Transverse colon (tissue), 4 donors: ENCODE measurements at places on chromosomes 2 and 18. TPM values are rescaled to one million over a fixed set of nuclear protein-coding genes. Genes with fewer than 3 reads are reported as not detected.
A peak's percentile ranks its signal among the peaks of the same experiment; 100 is the strongest.

The PLB1 gene
- 4.2 TPM for total RNA-seq

The DIPK1C gene
- total RNA-seq = not detected

The GKN1 gene
- not detected for total RNA-seq

- no peaks in the 10 kb centered on the region for H3K36me3 ChIP-seq
- H3K27ac ChIP-seq = peak overlapping the region; percentile 92
- H3K27me3 ChIP-seq = no peaks in the 10 kb centered on the region
- peak; percentile 28 for DNase-seq
- H3K4me1 ChIP-seq = peaks cover 29% of the 10 kb centered on the region
- peak overlapping the region; percentile 54 for H3K4me3 ChIP-seq
These were observed 1.7 kb upstream of the ZNF532 start for GRCh38 chr18:58862851-58863538.

DNA sequence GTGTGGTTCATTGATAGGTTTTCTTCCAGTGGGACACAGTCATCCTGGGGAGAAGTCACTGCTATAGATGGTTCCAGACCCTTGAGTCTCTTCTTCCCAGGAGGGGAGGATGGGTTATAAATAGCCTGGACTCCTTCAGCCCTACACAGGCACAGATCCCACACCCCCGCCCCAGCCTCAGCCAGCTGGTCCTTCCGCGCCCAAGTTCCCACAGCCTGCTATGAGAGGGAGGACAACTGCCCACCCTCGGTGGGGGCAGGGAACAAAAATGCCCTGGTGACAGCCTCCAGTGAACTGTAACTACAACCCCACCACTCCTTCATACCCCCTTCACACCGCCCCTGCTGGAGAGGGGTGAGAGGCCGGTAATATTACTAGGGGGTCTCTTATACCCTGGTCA lies 3.2 kb downstream of the ZBTB7C start:
- H3K4me3 ChIP-seq = no peak overlapping the region
- peaks cover 57% of the 10 kb centered on the region for H3K27me3 ChIP-seq
- H3K4me1 ChIP-seq = peaks cover 17% of the 10 kb centered on the region
- H3K27ac ChIP-seq = no peak overlapping the region
- DNase-seq = no peak
- H3K36me3 ChIP-seq = no peaks in the 10 kb centered on the region
